ENCODE measurements at places on chromosomes 7 and 10.

GRCh38 chr10:48788554-48788953 lies 103.9 kb downstream of the WDFY4 start:
- DNase-seq, result no peak

DNA sequence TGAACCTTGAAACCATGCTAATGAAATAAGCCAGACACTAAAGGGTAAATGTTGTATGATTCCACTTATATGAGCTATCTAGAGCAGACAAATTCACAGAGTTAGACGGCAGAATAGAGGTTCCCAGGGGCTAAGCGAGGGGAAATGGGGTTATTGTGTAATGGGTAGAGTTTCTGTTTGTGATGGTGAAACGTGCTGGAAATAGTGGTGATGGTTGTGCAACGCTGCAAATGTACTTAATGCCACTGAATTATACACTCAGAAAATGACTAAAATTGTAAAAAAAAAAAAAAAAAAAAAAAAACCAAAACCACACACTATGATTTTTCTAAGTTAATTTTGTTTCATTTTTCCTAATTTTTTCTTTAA lies 30.0 kb downstream of the SFXN4 start:
- DNase-seq, result no peak

DNA sequence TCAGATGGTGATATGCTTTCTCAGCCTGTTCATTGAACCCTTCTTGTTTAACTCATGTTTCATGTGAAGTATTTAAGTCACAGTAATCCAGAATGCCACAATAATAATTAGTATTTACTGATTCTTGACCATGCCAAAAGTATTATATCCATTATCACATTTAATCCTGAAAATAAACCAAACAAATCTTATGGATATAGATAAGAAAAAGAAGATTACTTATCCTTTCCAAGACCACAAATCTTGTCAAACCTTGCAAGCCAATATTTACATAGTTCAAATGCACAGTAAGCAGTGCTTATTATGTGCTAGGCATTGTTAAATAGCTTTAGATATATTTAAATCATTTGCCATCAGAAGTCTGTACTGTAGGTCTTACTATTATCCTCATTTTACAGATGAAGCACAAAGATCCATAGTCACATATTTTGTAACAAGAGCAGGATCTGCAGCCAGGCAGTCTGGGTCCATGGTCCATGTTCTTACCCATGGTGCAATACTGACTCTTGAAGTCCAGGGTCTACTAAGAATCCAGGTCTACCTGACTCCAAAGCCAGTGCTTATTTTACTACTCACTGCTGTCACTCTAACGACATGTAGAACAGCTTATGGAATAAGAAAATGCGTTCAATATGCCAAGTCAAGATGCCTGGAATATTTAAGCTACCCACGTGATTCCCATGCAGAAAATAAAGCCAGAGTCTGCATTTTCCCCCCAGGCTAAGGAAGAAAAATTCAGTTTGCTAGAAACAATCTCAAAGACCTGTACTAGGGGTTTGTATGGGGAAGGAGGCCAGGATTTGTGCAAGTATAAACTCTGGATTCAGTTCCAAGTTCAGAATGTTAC lies 984.8 kb upstream of the LRRTM3 start:
- DNase-seq, result no peak

GRCh38 chr7:28136885-28137284 lies 43.7 kb downstream of the JAZF1 start:
- DNase-seq, result no peak

- no peak for DNase-seq
Measured at GRCh38 chr7:36620166-36620708, 104.1 kb downstream of the AOAH start.

DNA sequence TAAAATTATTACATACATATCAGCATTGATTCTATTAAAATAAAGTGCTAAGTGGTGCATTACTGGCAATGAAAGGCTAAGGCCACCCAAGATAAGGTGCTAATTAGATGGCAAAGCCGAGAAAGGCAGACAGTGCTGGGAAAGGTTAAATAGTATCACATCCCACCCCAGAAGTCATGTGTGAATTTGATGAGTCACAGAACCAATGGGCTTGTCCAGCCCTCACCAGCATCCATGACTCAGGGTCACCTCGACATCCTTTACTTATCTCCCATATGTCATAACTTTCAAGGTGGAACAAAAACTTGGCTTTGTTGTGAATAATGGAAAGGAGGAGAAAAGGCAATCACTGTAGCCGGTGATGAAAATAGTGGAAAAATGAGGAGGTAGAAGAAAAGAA lies 459.1 kb downstream of the PLXNA4 start:
- no peak for DNase-seq

- no peak for DNase-seq
Measured at GRCh38 chr10:1464881-1465417, 272.4 kb downstream of the ADARB2 start.

DNA sequence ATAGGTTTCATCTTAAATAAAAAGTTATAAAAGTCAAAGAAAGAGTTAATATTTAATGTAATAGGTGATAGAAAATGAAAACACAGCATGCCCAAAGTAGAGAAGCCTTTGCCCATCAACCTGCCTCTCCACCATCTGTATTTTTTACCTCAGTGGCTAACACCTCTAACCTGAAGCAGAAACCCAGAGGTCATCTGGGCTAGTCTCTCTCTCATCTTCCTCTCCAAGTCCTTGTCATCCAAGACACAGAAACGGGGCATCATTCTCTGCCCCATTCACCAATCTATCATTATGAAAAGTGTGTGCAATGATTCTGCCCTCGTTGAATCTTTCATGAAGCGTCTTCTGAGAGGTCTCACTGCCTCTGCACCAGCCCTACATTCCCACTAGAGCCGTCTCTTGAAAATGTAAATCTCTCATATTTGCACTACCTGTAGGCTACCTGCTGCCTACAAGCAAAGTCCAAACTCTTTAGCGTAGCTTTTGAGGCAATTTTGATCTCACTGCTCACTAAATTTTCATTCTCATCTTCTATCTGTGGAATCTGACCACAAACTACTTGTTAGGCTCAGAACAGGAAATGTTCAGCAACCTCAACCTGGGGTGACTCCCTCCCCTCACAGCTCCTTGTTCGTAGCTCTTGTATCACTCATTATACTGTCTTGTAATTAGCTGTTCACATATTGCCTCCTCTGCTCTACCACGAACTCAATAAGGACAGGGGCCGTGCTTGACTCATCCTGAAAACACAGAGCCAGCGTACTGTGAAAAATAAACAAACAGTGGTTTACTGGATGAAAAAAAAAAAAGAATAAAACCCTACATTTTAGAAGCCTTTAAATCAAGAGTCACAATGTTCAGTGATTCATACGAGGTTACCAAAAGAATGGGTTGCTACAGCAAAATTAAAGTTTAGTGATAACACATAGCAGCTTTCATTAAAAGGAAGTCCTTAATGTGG lies 83.1 kb downstream of the CTNNA3 start:
- no peak for DNase-seq

DNA sequence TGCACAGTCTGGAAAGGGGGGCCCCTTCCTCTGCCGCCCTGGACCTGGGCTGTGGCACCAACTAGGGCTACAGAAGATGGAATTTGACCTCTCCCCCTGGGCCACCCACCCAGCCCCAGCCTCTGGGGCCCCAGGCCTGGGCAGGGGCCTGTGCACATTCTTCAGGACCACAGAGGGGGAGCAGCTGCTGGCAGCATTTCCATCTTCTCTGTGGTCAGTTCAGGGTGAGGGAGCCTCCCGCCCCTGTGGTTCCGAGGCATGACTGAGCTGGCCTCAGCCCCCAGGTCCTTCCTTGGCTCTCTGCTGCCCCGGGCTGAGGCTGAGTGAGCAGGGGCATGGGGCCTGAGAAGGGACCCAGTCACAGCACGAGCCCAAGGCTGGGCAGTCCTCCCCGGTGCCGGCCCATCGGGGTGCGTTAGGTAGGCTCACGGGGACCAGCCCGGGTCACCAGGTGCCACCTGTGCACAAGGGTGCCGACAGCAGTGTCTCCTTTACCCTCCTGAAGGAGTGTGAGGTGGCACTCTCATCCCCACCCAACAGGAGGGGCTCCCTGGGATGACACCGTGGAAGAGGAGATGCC lies 63.2 kb downstream of the UNCX start:
- DNase-seq, result no peak

DNA sequence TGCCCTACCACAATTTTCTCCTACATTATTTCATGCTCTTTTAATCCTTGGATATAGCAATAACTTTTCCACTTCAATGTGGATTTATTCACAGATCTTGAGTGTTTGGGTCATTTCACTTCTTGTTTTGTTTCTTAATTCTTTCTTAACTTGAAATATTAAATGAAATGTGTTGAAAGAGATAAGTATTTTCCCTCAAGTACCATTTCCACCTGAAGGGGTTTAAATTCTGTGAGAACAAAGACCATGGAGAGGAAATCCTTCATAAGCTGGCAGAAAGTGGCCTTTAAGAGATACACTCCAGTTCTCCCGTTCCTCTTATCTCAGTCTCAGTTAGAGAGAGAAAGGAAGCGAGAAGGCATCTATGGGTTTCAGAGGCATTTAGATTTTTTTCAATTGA lies 14.1 kb upstream of the DLD start:
- DNase-seq, result no peak

GRCh38 chr7:100583132-100584053 lies 2.5 kb downstream of the LRCH4 start:
- peak; percentile 74 for DNase-seq

- no peak for DNase-seq
Measured at GRCh38 chr10:127036987-127037386, 131.8 kb downstream of the DOCK1 start.

- no peak for DNase-seq
Measured at GRCh38 chr7:141354251-141354650, 197.0 kb upstream of the AGK start.

- DNase-seq, result no peak
Measured at GRCh38 chr10:31526681-31527080, 207.7 kb downstream of the ZEB1 start.

DNA sequence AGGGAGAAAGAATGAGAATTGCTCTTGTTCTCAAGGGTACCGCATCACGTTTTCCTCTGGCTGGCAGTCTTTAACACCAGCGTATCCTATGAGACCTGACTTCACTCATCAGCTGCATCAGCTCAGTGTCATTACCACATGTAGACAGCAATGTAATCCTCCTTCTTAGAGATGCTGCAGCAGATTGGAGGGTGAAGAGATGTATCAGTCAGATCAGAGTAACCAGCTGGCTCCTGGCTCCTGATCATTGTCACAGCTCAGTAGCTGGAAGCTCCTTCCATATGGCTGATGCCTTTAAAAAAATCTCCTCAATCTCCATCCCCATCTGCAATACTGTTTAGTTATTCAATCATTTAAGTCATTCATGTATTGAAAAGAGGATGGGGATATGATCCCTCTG lies 39.7 kb upstream of the EPHB6 start:
- DNase-seq, result no peak

DNA sequence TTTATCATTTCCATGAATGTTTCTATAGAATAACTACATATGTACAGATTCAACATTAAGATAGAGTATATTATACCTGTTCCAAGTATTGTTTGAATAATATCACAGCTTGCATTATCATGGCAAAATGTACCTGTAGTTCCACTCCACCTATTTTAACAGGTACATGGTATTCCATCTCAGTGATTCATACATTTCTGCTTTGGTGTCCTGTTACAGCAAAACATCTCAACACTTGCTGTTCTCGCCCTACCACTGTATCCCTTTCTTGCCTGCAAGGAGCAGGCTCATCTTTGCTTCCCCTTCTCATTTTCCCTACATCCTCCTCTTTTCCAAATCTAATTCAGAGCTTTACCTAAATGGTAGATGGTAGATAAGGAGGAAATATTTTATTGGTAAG lies 27.1 kb upstream of the SGCE start:
- DNase-seq, result no peak

GRCh38 chr10:44806950-44807349 lies 104.2 kb upstream of the TMEM72 start:
- DNase-seq, result no peak

DNA sequence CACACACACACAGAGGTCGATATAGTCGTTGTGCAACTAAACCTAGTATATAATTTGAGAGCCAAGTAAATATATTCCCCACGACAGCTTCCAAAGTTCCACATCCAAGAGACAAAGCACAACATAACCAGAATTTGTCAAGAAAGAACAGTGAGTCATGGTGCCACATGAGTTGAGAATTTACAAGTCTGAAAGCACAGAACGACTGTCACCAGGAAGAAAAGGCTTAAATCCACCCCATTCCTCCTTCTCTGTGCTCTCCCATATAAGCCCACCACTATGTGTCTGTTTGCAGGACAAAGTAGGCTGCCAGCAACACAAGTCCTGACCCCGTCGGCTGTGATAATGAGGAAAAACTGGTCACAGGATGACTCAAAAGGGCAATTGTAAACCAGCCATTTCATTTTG lies 32.8 kb downstream of the GSAP start:
- DNase-seq, result no peak

DNA sequence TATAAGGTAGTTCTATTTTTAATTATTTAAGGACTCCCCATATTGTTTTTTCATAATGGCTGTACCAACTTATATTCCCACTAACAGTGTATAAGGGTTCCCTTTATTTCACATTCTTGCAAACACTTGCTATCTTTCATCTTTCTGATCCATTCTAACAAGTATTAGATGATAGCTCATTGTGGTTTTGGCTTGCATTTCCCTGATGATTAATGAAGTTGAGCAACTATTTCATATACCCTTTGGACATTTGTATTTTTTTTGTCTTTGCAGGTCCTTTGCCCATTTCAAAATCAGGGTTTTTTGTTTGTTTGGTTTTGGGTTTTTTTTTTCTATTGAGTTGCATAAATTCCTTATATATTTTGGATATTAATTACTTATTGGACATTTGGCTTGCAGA lies 107.2 kb downstream of the EPC1 start:
- DNase-seq, result no peak

- DNase-seq, result no peak
Measured at GRCh38 chr7:126370038-126370668, 882.6 kb downstream of the GRM8 start.

GRCh38 chr7:150910996-150911422 lies 58.7 kb downstream of the AOC1 start:
- DNase-seq, result no peak

GRCh38 chr10:78524342-78524741 lies 490.7 kb downstream of the RPS24 start:
- no peak for DNase-seq

GRCh38 chr7:120582916-120583315 lies 275.0 kb downstream of the TSPAN12 start:
- DNase-seq, result no peak

GRCh38 chr7:22213081-22213480 lies 143.9 kb downstream of the RAPGEF5 start:
- no peak for DNase-seq

DNA sequence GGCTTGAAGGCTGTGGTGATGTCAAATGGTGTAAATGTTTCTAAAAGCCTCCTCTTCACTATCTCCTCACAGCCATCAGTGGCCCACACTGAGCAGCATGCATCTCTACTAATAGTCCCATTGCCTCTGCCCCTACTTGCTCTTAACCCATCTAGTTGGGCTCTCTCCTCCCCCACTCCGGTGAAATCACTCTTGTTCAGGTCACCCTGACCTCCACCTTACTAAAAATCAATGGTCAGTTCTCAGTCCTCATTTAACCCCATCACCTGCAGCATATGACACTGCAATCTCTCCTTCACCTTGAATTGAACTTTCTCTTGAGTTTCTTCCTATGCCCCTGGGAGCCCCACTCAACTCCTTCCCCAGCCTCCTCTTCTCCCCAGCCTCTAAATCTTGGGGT lies 355.1 kb upstream of the AOAH start:
- DNase-seq, result no peak

GRCh38 chr7:156386097-156386496 lies 254.5 kb upstream of the RNF32 start:
- no peak for DNase-seq
